ENCODE measurements at places on chromosomes 3 and 15. TPM values are rescaled to one million over a fixed set of nuclear protein-coding genes. Genes with fewer than 3 reads are reported as not detected.

GATA2 gene
- 8.0 TPM for total RNA-seq

EFHB gene
- not detected for total RNA-seq

- no peak for DNase-seq
These were observed 377.3 kb downstream of the MECOM start for GRCh38 chr3:169286214-169286613.

- DNase-seq: peak; percentile 35
These were observed 51.1 kb downstream of the CGNL1 start for GRCh38 chr15:57427367-57427821.

DNA sequence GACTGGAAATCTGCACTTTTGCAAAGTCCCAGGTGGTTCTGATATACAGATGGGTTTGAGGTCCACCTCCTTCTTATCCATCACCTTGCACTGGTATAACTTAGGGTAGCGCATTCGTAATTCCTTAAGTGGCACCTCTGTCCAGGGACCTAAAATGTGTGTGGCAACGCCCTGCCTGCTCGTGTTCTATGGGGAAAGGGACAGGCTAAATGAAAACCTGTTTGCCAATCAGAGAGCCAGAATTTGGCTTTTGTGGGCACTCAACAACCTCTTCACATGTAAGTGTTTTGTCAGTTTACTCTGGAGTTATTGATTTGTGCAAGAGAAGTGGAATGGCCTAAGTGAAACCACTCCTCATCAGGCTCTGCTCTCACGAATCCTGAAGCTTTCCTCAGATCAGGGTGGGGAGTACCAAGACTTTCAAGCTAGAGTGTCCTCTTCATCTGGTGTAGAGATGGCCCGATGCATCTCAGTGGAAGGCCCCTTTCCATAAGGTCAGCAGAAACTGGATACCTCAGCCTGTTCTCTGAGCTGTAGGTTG lies 138.3 kb downstream of the ALDH1A2 start:
- no peak for DNase-seq

GRCh38 chr15:67799801-67800205 lies 25.5 kb upstream of the SKOR1 start:
- DNase-seq: no peak

Measured in left ventricle myocardium superior (tissue), 1 donor.